ENCODE measurements at places on chromosomes 5 and 9.

GRCh38 chr9:34328500-34328986, 525 bp downstream of the KIF24 start:
- DNase-seq, result no peak

GRCh38 chr5:139955616-139956273, 87.4 kb downstream of the NRG2 start:
- DNase-seq, result no peak

DNA sequence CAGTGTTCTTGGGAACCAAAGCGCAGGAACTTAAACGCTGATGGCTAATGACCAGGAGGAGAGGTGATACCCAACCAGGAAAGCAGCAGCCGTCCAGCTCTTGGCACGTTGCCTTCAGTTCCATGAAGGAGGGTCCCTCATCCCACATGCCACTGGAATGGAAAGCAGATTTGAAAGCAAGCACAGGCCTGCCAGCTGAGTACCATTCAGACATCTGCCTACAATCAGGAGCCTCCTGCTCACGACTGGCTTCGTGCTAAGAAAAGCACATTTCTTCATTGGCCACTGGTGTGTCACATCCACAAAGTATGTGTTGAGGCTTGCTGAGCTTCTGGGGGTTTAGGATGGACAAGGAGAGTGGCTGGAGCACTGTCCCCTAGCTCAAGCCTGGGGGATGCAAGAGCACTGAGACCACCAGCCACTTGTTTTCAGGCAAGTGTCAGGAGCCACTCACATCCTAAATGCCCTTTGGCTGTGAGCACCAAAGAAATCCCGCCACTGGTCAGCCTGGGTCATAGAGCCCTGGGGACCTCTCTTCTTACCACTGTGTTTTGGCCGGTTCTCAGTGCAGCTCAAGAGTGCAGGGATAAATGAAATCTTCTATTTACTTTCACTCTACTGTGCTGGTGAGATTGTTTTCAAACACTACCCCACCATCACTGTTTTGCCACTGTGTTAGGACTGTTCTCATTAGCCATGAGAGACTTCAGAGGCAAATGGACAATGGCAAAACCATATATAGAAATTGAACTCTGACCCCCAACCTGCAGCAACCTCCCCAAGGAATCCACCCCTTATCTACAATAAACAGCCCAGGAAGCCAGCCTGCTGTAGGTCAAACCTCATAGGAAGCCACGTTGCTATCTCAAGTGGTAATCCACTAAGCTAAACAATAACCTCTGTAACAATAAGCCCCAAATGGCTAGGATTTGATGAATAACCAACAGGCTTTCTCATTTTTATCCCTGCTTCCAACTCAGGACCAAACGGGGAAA, 58.3 kb downstream of the MTX3 start:
- no peak for DNase-seq

DNA sequence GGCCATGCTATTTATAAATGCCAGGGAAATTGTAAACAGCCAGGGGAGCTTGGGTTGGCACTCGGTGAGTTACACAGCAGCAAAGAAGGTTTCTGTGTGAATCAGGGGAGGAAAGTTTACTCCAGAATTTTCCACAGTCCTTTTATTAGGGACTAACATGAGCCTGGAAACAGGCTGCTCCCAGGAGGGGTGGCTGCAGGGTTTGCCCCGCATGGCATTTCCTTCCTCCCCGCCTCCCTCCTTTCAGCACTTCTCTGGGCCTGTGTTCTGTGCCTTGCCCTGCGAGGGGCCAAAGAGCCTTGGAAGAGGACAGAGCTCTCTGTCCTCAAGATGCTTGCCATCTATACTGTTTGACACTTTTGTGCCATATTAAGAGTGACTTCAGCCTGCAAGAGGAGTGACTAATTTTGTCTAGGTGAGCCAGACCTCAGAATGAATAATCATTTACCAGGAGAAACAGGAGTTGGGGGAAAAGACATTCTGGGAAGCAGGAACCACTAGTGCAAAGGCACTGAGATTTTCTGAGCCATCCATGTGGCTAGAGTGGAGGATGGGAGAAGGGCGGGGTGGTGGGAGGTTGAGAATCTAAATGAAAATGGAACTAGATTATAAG, 1.8 kb downstream of the GSN start:
- DNase-seq, result no peak

- no peak for DNase-seq
Measured at GRCh38 chr9:127081250-127082185, 40.9 kb downstream of the ANGPTL2 start.
